Spinal cord (tissue), 10 donors: ENCODE measurements at places on chromosomes 2 and 18. TPM values are rescaled to one million over a fixed set of nuclear protein-coding genes. Genes with fewer than 3 reads are reported as not detected.

The IL1F10 gene
- polyA plus RNA-seq = not detected

The COLEC12 gene
- 19.2 TPM for polyA plus RNA-seq

The TGFA gene
- 39.6 TPM for polyA plus RNA-seq

The LYG1 gene
- polyA plus RNA-seq = 1.7 TPM

The NPHP1 gene
- 9.9 TPM for polyA plus RNA-seq
